ENCODE measurements at places on chromosomes 6 and 20.

DNA sequence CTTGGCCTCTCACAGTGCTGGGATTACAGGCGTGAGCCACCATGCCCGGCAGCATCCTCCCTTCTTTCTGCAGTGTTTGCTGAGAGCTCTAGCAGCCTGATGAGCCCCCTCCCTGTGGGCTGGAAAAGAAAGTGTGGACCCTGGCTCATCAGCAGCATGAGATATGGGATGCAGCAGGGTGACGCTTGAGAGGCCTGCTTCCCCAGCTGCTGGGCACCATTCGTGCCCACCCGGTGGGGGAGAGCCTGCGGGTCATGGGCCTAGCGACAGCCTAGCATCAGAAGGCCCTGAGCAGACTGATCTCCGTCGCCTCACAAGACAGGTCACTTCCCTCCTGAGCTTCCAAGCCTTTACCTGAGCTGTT lies 16.0 kb upstream of the CCDC167 start:
- no peak for DNase-seq

DNA sequence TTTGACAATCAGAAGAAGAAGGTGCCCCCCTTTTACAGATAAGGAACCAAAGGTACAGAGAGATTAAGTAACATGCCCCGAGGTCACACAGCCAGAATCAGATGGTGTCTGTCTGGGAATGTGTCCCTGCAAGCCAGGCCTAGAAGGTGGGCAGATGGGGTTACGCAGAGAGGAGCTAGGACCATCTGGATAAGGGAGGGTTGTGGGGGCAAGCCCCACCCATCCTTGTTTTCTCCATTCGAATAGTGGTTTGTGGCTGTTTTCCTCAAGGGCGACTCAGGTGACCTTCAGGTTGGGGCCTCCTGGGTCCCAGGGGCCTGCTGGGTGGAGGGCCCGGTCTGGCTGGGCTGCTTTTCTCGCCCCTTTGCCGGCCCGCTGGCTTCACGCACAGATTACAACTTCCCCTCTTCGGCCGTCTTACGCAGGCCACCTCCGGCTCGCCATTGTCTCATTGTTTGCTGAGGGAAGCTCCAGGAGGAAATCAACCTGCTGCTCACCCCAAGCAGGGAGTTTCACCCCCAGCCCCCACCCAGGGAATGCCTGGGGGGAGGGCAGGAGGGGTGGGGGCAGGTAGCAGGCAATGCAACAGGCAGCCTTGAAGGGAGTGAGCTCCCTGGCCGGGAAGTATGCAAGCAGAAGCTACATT lies 30.8 kb upstream of the CSNK2A1 start:
- no peak for DNase-seq

GRCh38 chr6:46652232-46652602 lies 401 bp downstream of the CYP39A1 start:
- DNase-seq: no peak

DNA sequence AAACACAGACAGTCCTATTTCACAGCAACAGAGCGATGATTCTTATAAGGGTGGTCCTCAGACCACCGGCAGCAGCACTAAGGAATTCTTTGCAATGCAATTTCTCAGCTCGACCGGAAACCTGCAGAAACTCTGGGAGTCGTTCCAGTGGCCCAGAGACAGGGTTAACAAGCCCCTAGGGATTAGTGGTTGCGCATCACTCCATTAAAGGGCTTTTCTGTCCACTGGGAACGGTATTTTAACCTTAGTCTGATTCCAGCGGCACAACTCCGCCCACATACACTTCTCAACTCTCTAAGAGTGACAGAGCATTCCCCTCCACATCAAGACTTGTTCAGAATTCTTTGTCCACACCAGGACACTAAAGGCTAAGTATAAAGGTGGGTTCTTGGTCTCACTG lies 341.5 kb downstream of the TFAP2A start:
- no peak for DNase-seq

DNA sequence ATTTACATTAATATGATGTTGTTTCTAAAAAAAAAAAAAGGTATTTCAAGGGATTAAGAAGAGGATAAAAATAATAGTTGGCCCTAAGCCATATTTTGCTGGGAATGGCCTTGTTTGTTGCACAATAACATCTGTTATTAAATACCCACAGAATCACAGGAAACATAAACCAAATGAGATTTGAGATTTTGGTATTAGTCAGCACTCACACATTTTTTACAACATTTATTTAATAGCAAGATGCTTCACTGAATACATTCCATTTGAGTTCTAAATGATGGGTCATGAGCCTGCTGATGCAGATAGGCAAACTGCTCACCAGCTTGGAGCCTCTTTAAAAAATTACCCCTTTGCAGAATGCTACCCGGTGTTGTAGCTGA lies 92.9 kb upstream of the ENPP5 start:
- peak; percentile 83 for DNase-seq
